ENCODE measurements at places on chromosomes 3 and 15. TPM values are rescaled to one million over a fixed set of nuclear protein-coding genes. Genes with fewer than 3 reads are reported as not detected.

The SPESP1 gene
- polyA plus RNA-seq: 12.8 TPM

The MAP1A gene
- polyA plus RNA-seq: 1.1 TPM

The COL7A1 gene
- 106 TPM for polyA plus RNA-seq

The DAPK2 gene
- polyA plus RNA-seq: 0.80 TPM

The MINAR1 gene
- 0.06 TPM for polyA plus RNA-seq

The PPP2R3A gene
- polyA plus RNA-seq: 8.4 TPM

Data from mammary epithelial cell (primary cell).